ENCODE measurements at places on chromosomes 5 and 9. TPM values are rescaled to one million over a fixed set of nuclear protein-coding genes. Genes with fewer than 3 reads are reported as not detected.

GRCh38 chr5:132070460-132071337, 2.9 kb upstream of the CSF2 start:
- H3K27ac ChIP-seq, result no peak overlapping the region
- H3K4me1 ChIP-seq, result no peaks in the 10 kb centered on the region
- no peak for DNase-seq
- H3K36me3 ChIP-seq, result no peaks in the 10 kb centered on the region
- H3K27me3 ChIP-seq, result no peaks in the 10 kb centered on the region

GRCh38 chr9:121902461-121903135, 190.5 kb downstream of the TTLL11 start:
- no peaks in the 10 kb centered on the region for H3K27me3 ChIP-seq
- H3K27ac ChIP-seq, result no peak overlapping the region
- no peak overlapping the region for H3K4me3 ChIP-seq
- H3K4me1 ChIP-seq, result no peaks in the 10 kb centered on the region

DNA sequence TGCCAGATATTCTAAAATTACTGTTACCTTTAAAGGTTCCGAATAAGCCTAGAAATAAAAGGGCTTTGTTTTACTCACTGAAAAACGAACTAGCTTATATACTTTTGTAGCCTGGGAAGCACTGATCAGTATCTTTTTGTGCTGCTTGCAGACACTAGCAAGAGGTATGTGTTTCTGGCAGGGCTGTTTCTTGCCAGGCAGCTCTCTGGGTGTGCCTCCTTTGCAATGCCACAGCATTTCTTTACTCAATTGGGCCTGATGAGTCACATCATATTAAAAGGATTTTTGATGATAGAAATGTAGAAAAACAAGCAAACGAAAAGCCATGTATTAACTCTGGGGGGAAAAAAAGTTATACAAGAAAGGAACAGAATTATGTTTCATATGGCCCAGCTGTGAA, 35.6 kb downstream of the CD180 start:
- no peak overlapping the region for H3K4me3 ChIP-seq
- no peaks in the 10 kb centered on the region for H3K4me1 ChIP-seq
- DNase-seq, result no peak
- peaks cover 49% of the 10 kb centered on the region for H3K36me3 ChIP-seq
- H3K27me3 ChIP-seq, result no peaks in the 10 kb centered on the region
- H3K27ac ChIP-seq, result no peak overlapping the region

The ANKRD34B gene
- polyA plus RNA-seq, result not detected

The IPPK gene
- polyA plus RNA-seq, result 2.1 TPM

DNA sequence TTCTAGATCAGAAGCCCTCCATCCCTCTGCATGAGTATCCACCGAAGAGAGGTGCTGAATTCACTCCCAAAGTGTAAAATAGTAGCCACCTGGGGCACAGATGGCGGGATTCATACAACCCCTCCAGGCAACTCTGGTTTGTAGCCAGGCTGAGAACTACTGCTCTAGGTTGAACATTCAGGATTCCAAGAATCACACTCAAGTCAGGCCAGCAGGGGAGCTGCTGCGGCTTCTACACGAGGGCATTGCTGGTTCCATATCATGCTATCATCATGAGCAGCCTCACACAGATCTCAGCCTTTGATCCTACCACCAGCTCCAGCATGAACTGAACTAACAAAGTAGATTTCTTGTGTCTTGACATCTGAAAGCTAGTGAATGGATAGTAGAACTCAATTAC, 367.9 kb downstream of the DIRAS2 start:
- no peaks in the 10 kb centered on the region for H3K27me3 ChIP-seq
- DNase-seq, result no peak
- H3K4me1 ChIP-seq, result no peaks in the 10 kb centered on the region
- H3K4me3 ChIP-seq, result no peak overlapping the region

The GKAP1 gene
- 10.9 TPM for polyA plus RNA-seq

- no peaks in the 10 kb centered on the region for H3K36me3 ChIP-seq
- H3K27ac ChIP-seq, result no peak overlapping the region
- no peak for DNase-seq
- H3K4me1 ChIP-seq, result no peaks in the 10 kb centered on the region
Observed at GRCh38 chr9:110921705-110922104, 116.6 kb downstream of the LPAR1 start.

GRCh38 chr5:125550274-125550673, 803.8 kb upstream of the ZNF608 start:
- no peak overlapping the region for H3K4me3 ChIP-seq
- no peaks in the 10 kb centered on the region for H3K27me3 ChIP-seq
- no peak for DNase-seq

The HACD4 gene
- 0.31 TPM for polyA plus RNA-seq

- peak overlapping the region; percentile 76 for H3K27ac ChIP-seq
- H3K4me1 ChIP-seq, result peaks cover 46% of the 10 kb centered on the region
- no peaks in the 10 kb centered on the region for H3K36me3 ChIP-seq
- H3K27me3 ChIP-seq, result no peaks in the 10 kb centered on the region
- DNase-seq, result no peak
- peak overlapping the region; percentile 83 for H3K4me3 ChIP-seq
Observed at GRCh38 chr9:104905153-104905901, 22.6 kb downstream of the ABCA1 start.

GRCh38 chr5:139982157-139982974, 60.7 kb downstream of the NRG2 start:
- H3K27me3 ChIP-seq, result peaks cover 8% of the 10 kb centered on the region
- H3K27ac ChIP-seq, result no peak overlapping the region
- no peak for DNase-seq
- no peaks in the 10 kb centered on the region for H3K36me3 ChIP-seq
- H3K4me3 ChIP-seq, result no peak overlapping the region

The IL5 gene
- not detected for polyA plus RNA-seq

DNA sequence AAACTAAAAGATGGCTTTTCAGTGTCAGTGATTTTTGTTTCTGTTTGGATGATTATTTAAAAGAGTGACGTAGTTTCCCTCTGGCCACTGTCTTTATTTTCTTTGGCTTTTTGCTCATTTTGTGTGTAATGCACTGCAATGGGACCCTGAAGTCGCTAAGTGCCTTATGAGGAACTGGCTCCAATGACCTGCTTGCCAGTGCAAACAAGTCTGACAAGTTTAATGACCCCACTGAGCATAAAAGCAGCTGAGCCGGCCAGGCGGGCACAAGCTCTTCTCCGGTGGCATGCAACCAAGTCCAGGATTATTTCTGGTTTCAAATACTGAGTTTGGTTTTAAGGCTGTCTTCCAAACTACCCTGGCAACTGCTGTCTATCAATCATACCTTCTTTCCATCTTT, 15.6 kb upstream of the GNA14 start:
- peaks cover 32% of the 10 kb centered on the region for H3K4me1 ChIP-seq
- H3K4me3 ChIP-seq, result no peak overlapping the region
- no peak for DNase-seq
- H3K27me3 ChIP-seq, result no peaks in the 10 kb centered on the region

GRCh38 chr9:125999504-125999881, 252.3 kb downstream of the PBX3 start:
- H3K4me1 ChIP-seq, result peaks cover 15% of the 10 kb centered on the region
- H3K27ac ChIP-seq, result no peak overlapping the region
- no peaks in the 10 kb centered on the region for H3K36me3 ChIP-seq
- no peak for DNase-seq
- H3K27me3 ChIP-seq, result no peaks in the 10 kb centered on the region
- H3K4me3 ChIP-seq, result no peak overlapping the region

The CNTFR gene
- 2.1 TPM for polyA plus RNA-seq

- no peaks in the 10 kb centered on the region for H3K27me3 ChIP-seq
- no peak overlapping the region for H3K27ac ChIP-seq
- no peak overlapping the region for H3K4me3 ChIP-seq
- H3K4me1 ChIP-seq, result no peaks in the 10 kb centered on the region
Observed at GRCh38 chr5:160159991-160160792, 40.9 kb upstream of the PWWP2A start.

GRCh38 chr5:158033724-158034123, 174.8 kb upstream of the CLINT1 start:
- H3K4me3 ChIP-seq, result no peak overlapping the region
- peaks cover 6% of the 10 kb centered on the region for H3K4me1 ChIP-seq
- DNase-seq, result no peak
- H3K27ac ChIP-seq, result no peak overlapping the region
- no peaks in the 10 kb centered on the region for H3K27me3 ChIP-seq
- H3K36me3 ChIP-seq, result no peaks in the 10 kb centered on the region

The GARNL3 gene
- polyA plus RNA-seq, result 1.1 TPM

- H3K4me3 ChIP-seq, result no peak overlapping the region
- DNase-seq, result no peak
- H3K27ac ChIP-seq, result no peak overlapping the region
- no peaks in the 10 kb centered on the region for H3K36me3 ChIP-seq
Observed at GRCh38 chr5:3237276-3237868, 358.3 kb upstream of the IRX1 start.

The CARTPT gene
- not detected for polyA plus RNA-seq

DNA sequence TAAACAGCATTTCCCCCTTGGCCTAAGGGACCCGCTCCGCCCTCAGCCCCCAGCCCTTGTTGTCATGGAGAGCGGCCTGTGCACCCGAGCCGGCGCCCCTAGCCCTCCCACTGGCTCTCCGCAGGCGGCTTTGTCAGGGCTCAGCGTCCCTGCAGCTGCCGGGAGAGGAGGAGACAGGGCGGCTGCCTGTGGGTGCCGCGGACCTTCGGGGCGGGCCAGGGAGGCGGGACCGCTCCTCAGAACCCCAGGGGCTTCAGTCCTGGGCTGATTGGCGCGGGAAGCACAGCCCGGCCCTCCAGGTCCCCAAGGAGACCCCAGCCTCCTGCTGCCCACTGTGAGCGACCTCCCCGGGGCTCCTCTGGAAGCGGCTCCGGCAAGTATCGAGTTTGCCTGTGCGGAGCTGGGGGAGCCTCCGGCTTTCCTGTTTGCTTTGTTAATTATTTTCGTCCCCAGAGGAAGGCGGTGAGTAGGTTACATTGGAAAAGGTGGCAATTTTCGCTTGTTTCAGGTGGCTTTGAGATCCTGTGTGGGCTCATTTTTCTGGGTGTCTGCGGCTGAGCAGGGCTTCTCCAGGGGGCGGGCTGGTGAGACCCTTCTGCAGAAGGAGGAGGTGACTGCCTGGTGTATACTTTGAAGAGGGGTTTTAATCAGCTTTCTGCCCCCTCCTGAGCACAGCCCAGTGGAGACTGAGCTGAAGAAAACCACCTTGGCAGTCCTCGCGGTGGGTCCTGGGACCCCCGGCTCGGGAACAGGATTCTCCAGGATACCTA, at the start of gene FGD3:
Gene FGD3, plus strand, starts transcription at position 256 of the 770 bp plus-strand sequence. CDS start 28,734 bp downstream, outside the sequence.
- no peak within 1 kb of the TSS for H3K27ac ChIP-seq
- no peaks in the 10 kb centered on the region for H3K27me3 ChIP-seq
- no peak within 1 kb of the TSS for H3K4me3 ChIP-seq
- DNase-seq, result no peak
- H3K4me1 ChIP-seq, result peaks cover 5% of the 10 kb centered on the region
- H3K36me3 ChIP-seq, result no peaks in the 10 kb centered on the region

Measured in liver (tissue), 10 donors.